ENCODE measurements at places on chromosomes 1 and 21. TPM values are rescaled to one million over a fixed set of nuclear protein-coding genes. Genes with fewer than 3 reads are reported as not detected.

GRCh38 chr1:237553078-237553477 lies 337.6 kb downstream of the ZP4 start:
- H3K27ac ChIP-seq = no peak overlapping the region
- H3K27me3 ChIP-seq = no peaks in the 10 kb centered on the region
- H3K36me3 ChIP-seq = no peaks in the 10 kb centered on the region

Gene SH3BGR
- 0.42 TPM for total RNA-seq

GRCh38 chr1:213519098-213519497 lies 468.1 kb downstream of the RPS6KC1 start:
- no peak overlapping the region for H3K4me3 ChIP-seq
- DNase-seq = no peak
- H3K27ac ChIP-seq = no peak overlapping the region
- H3K36me3 ChIP-seq = no peaks in the 10 kb centered on the region
- no peaks in the 10 kb centered on the region for H3K4me1 ChIP-seq
- no peaks in the 10 kb centered on the region for H3K27me3 ChIP-seq

- H3K4me3 ChIP-seq = no peak overlapping the region
- DNase-seq = no peak
- H3K4me1 ChIP-seq = no peaks in the 10 kb centered on the region
- no peaks in the 10 kb centered on the region for H3K27me3 ChIP-seq
- no peaks in the 10 kb centered on the region for H3K36me3 ChIP-seq
- no peak overlapping the region for H3K27ac ChIP-seq
These were observed 14.3 kb upstream of the LPAR3 start for GRCh38 chr1:84907095-84907827.

DNA sequence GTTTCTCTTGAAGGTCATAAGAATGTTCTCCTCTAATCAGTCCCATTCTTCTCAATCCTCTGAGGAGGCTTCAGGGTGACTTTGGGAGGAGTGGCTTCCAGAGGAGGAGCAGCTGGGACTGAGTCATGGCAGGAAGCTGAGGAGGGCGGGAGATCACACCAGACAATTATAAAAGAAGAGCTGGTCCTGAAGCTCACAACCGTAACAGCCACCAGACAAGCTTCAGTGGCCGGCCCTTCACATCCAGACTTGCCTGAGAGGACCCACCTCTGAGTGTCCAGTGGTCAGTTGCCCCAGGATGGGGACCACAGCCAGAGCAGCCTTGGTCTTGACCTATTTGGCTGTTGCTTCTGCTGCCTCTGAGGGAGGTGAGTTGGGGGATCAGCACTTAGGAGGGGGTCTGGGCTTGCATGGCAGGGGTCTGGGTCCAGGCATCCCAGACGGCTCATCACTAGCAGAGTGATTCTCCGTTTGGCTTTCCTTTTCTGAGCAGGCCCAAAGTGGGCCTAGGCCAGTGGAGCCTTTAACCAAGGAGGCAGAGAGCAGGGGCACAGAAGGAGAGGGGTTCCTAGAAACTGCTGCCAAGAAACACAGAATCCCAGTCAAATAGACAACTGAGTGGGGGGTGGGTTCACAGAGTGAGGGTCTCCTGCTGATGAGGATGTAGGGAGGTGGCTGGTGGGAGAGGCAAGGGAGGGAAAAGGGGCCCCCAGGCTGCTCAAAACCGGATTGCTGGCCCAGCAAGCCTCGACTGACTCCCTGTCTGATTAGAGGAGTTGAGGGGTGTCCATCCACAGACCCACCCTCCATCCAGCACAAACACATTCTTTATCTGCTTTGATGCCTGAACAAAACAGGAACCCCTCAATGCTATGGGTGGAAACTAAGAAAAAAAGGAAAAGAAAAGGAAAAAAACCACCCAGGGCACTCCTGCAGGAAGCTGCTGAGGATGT lies at the start of gene ECM1:
TSS of gene ECM1 (plus strand) at position 198 of the 953 bp plus-strand sequence. CDS start at position 299, 101 bp downstream.
- H3K4me3 ChIP-seq = no peak within 1 kb of the TSS
- H3K27me3 ChIP-seq = no peaks in the 10 kb centered on the region
- H3K36me3 ChIP-seq = peaks cover 12% of the 10 kb centered on the region
- peak; percentile 71 for DNase-seq
- peaks cover 10% of the 10 kb centered on the region for H3K4me1 ChIP-seq

- H3K27ac ChIP-seq = no peak overlapping the region
- H3K36me3 ChIP-seq = no peaks in the 10 kb centered on the region
- H3K4me3 ChIP-seq = no peak overlapping the region
- no peak for DNase-seq
- H3K4me1 ChIP-seq = no peaks in the 10 kb centered on the region
These were observed 143.0 kb upstream of the ZRANB2 start for GRCh38 chr1:71223641-71224340.

Gene AMPD1
- not detected for total RNA-seq

GRCh38 chr1:216215169-216215568 lies 208.1 kb downstream of the USH2A start:
- no peaks in the 10 kb centered on the region for H3K36me3 ChIP-seq
- no peak overlapping the region for H3K27ac ChIP-seq
- DNase-seq = no peak
- no peaks in the 10 kb centered on the region for H3K4me1 ChIP-seq
- H3K4me3 ChIP-seq = no peak overlapping the region

Gene SLFNL1
- total RNA-seq = 0.39 TPM

DNA sequence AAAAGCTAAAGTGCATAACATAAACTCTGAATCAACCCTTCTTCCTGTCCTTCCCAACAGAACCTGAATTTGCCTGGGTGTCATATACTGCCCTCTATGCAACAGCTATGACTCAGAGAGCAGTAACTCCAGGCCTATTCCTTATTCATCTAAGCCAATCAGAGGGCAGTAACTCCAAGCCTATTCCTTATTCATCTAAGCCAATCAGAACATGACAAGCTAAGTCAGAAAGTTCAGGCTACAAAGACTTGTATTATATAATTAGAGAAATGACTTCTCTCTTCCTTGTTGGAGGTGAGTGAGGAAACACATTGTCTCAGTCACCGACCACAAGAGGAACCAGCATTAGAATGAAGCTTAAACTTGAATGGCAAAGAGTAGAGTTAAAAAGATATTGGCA lies 26.2 kb upstream of the TADA1 start:
- no peak overlapping the region for H3K27ac ChIP-seq
- no peaks in the 10 kb centered on the region for H3K27me3 ChIP-seq
- DNase-seq = no peak
- no peaks in the 10 kb centered on the region for H3K36me3 ChIP-seq
- no peak overlapping the region for H3K4me3 ChIP-seq

DNA sequence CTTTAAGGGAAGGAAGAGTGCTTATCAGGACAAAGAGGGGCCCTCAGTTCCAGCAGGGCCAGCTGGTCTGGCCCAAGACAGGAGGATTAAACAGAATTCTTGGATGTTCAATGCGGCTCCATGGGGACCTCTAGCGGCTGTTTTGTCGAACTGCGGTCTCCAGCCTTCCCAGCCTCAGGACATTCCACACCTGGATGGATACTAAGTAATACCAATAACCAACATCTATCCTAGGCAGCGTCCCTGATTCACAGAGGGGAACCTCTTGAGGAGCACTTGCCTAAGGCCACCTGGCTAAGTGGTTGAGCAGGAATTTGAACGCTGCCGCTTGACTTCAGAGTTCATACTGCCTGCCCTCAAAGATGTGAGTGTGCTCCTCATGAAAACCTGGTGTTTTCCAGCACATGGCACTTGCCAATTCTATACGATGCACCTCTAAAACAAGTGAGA lies 15.5 kb upstream of the CD247 start:
- H3K36me3 ChIP-seq = no peaks in the 10 kb centered on the region
- peaks cover 2% of the 10 kb centered on the region for H3K27me3 ChIP-seq
- DNase-seq = peak; percentile 47
- H3K4me3 ChIP-seq = no peak overlapping the region
- no peak overlapping the region for H3K27ac ChIP-seq

- no peak overlapping the region for H3K27ac ChIP-seq
- no peaks in the 10 kb centered on the region for H3K4me1 ChIP-seq
- no peak for DNase-seq
- peaks cover 3% of the 10 kb centered on the region for H3K27me3 ChIP-seq
- H3K4me3 ChIP-seq = no peak overlapping the region
- H3K36me3 ChIP-seq = no peaks in the 10 kb centered on the region
These were observed 13.2 kb downstream of the RHOU start for GRCh38 chr1:228748431-228748830.

DNA sequence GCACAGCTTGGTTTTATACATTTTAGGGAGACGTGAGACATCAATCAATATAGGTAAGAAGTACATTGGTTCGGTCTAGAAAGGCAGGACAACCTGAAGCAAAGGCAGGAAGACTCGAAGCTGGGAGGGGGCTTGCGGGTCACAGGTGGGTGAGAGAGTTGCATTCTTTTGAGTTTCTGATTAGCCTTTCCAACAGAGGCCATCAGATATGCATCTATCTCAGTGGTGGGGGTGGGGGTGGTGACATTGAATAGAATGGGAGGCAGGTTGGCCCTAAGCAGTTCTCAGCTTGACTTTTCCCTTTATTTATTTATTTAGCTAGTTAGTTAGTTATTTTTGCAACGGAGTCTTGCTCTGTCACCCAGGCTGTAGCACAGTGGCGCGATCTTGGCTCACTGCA lies 85.6 kb downstream of the WDR4 start:
- DNase-seq = no peak
- no peak overlapping the region for H3K4me3 ChIP-seq
- peaks cover 7% of the 10 kb centered on the region for H3K27me3 ChIP-seq

DNA sequence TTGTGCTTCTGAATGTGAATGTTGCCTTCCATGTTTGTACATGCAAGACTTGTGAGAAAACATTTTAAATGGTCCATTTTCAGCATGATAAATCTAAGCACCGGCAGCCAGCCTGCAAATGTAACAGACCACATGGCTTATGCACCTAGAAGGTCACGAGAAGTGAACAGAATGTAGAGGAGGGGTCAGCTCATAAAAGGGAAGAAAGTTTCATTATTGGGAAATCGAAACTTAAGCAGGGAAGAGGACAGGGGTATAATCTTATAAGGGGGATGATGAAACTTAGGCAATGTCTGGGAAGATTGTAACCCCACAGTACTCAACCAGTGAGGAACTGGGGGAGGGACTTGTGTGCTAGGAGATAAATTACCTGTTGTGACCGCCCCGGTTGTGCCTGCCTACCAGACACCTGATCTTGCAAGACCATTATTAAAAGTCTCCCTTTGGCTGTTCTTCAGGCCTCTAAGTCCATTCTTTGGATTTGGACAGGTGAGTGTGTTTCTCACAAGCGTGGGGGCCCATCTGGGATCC lies 37.7 kb upstream of the VN1R5 start:
- H3K36me3 ChIP-seq = no peaks in the 10 kb centered on the region
- no peaks in the 10 kb centered on the region for H3K4me1 ChIP-seq
- no peak overlapping the region for H3K4me3 ChIP-seq
- H3K27me3 ChIP-seq = no peaks in the 10 kb centered on the region
- no peak for DNase-seq

Data from endothelial cell of umbilical vein (primary cell).